ENCODE measurements at places on chromosomes 5 and 9.

DNA sequence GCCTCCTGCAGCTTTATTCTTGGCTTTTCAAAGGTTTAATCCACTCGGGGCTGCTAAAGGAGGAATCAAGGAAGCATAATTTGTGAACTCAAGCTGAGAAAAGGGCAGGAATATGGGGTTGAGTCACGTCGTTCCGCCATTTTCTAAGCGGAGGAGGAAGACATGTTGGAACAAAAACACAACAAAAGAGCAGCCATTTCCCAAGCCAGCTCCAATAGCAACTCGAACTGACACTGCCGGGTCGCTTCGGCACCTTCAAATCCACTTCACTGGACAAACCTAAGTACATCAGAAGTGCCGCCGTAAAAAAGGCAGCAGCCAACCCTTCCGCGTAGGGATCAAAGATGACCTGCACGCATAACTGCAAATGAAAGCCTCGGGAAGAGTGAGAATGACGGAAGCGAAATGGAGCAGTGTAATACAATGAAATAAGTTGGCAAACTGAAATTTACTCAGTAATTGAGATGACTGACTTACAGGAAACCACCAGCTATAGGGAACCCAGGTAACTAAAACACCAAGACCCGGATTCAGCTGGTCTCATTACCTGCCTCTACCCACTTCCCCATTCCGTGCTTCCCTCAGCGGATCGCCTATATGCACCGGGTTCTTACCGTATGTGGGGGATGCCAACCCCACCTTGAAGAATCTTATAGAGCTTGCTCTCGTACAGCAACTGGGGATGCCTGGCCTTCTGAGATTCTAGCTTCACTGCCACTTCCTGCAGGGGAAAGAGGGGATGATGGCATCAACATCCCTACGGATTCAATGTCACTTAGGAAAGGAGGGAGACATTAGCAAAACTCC, 1.6 kb downstream of the CSNK1A1 start:
- peak; percentile 45 for DNase-seq

DNA sequence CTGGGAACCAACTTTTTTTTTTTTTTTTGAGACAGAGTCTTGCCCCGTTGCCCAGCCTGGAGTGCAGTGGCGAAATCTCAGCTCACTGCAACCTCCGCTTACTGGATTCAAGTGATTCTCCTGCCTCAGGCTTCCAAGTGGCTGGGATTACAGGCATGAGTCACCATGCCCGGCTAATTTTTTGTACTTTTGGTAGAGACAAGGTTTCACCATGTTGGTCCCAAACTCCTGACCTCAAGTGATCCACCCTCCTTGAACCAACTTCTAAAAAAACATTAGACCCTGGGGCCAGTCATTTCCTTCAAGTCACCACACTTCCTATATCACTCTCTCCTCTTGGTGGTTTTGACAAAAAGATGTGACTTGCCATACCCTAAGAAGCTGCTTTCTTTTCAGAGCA, 10.9 kb upstream of the SHROOM1 start:
- DNase-seq, result no peak

GRCh38 chr5:4639946-4640345, 500.2 kb upstream of the ADAMTS16 start:
- no peak for DNase-seq

DNA sequence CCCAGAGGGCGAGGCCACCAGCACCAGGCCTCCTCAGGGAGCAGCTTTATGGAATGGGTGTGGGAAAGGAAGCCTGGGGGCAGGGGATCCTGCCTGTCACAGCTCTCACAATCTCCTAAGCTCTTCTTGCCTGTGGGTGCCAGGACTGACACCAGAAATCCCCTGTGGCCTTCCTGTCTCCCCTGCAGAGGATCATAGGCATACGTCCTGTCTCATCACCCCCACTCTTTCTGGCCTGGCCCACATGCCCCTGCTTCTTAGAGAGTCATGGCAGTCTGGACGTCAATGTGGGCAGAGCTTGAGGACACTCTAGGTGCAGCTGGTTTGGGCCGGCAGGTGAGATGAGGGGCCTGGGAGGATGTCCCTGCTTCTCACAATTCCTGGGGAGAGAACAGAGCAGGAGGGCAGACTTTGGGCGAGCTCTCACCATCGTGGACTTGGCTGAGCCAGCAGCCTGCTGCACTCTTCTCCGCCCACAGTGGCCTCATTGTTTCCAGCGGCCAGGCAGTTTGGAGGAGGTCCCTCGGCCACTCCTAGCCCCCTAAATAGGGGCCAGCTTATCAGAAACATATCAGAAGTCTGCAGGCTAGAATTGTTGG, 67.3 kb upstream of the ZFR start:
- no peak for DNase-seq

- DNase-seq, result no peak
Observed at GRCh38 chr5:45532826-45533624, 163.2 kb downstream of the HCN1 start.

- DNase-seq, result no peak
Observed at GRCh38 chr5:5340206-5340729, 82.2 kb upstream of the ICE1 start.

DNA sequence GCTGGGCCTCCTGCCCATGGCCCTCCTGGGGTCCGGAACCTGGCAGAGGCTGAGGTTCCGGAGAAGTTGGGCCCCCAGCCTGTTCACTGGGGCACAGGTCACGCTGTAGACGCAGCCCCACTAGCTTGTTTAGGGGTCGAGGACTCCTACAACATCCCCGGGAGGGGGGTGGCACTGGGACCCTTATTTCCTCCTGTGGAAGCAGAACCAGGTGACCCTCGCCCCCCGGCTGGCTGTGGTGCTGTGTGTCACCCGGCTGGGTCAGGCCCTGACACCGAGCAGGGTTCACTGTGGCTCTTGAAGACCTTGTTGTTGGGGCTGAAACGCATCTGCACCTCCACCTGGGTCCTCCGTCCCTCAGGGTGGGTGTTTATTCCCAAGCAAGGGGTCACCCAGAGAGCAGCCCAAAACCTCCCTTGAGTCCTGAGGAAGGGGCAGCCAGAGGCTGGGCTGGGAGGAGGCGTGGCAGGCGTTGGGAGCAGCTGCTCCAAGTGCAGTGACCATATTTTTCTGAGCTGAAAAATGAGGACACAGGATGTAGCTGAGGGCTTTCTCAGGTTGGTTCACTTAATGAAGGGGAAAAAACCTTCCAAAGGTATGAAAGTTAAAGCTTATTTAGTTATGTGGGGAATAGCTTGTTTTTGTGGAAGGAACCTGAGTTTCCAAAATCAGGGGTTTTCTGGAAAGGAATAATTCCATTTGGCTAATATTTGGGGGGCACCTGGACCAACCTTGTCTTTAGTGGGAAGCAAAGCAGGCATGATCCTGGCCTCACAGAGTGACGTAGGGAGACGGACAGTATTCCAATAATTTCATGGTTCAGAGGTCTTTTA, 164.7 kb upstream of the IER5L start:
- DNase-seq, result no peak

GRCh38 chr9:8428389-8428788, 628.8 kb upstream of the DMAC1 start:
- no peak for DNase-seq

- DNase-seq, result no peak
Observed at GRCh38 chr5:113526421-113526820, 12.9 kb downstream of the YTHDC2 start.

- no peak for DNase-seq
Observed at GRCh38 chr9:121566481-121567465, 67.1 kb upstream of the GGTA1 start.

GRCh38 chr5:128263357-128263756, 179.8 kb downstream of the SLC12A2 start:
- no peak for DNase-seq

DNA sequence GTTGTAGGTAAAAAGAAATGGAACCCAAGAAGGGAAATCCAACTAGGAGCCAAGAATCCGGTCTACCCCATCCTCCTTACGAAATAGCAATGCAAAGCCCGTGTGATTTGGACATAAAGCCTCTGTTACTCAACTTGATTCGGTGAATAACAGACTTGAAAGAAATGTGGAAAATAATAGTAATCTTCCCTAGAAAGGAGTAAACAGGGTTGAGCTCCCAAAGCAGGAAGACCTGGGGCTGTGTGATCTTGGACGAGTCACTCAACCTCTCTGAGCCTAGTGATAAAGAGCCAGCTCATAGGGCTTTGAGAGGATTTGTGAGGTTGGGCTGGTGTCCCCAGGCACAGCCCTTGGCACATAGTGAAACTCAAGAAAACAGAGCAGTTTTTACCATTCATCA, 42.7 kb upstream of the IL17B start:
- no peak for DNase-seq

DNA sequence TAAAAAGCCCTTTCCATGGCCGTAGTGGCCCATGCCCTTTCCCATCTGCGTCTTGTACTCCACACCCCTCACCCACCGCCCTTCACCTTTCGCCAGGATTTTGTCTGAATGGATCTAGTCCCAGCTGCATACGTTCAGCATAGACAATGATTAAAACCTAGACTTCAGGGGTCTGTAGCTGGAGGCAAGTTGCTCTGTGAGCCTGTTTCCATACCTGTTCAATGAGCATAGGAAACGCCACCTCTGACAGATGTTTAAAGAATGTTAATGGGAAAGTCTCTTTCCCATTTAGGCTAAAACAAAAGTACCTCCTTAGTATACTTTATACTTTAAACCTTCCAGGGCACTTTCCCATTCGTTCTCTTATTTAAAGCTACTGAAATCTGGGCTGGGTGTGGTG, 105.7 kb downstream of the SPRY4 start:
- no peak for DNase-seq

GRCh38 chr9:108722396-108722795, 133.4 kb downstream of the ACTL7B start:
- DNase-seq, result no peak

GRCh38 chr5:93717162-93717561, 24.2 kb downstream of the POU5F2 start:
- no peak for DNase-seq

DNA sequence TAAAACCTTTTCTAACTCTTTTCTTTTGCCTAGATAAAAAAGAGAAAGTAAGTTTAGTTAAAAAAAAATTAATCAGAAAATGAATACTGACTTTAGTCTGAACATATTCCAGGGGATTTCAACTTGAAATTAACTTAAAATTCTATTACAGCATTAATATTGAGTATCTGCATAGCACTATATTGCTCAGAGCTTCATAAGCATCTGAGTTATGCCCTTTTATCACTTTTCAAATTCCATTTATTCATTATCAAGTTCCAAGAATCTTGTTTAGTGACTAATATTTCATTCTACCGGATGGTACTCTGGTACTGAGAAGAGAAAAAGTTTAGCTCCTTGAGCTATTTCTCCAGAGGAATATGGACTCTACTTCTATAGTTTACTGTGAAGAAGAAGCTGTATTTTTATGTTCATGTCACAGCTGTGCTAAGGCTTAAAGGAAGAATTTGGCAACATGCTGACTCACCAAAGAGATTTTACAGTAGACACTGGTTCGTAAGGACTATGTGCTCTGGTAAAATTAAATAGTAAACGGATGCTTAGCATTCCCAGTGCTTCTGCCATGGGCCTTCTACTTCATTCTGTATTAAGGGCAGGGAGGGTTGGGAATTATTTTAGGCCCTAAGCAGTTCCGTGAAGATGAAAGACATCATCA, 285.2 kb upstream of the SEMA6A start:
- DNase-seq, result no peak

DNA sequence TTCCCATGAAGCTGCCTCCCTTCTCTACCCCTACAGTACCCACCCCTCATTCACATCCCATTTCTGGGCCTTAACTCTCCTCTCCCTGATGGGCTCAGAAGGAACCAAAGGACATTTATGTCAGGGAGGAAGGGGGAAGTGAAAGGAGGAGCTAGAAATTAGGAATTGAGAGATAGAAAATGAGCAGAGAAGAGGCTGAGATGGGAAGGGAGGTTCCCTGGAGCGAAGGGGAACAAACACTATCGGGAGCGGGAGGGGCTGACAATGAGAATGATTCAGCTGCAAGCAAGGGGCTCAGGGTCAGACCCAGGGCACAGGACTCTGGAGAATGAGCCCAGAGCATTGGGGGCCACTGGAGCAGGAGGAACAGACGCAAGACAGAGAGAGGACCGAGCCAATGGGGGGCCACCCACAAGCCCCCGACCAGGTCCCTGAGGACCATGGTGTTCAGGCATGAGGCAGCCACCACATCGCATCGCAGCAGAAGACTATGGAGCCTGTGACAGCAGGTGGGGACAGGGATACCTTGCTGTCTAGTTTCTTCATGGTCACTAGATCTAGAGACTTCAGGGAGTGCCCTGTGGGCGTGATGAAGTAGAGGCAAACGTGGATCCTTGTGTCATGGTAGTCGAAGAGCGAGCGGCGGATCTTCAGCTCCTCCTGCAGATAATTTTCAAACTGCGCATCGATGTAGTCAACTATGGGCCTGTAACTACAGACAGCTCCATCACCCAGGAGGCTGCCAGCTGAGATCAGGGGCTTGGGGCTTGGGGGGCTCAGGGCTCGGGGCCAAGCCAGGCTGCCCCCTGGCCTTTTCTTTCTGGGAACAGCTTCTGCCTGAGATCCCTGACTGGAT, 13.6 kb downstream of the SEPTIN8 start:
- DNase-seq, result no peak

GRCh38 chr9:20683351-20684034, 566 bp upstream of the FOCAD start:
- peak; percentile 51 for DNase-seq

GRCh38 chr9:112176524-112176923, 1.4 kb upstream of the SUSD1 start:
- peak; percentile 32 for DNase-seq

- DNase-seq, result peak; percentile 31
Observed at GRCh38 chr9:130997925-130998596, 10.9 kb upstream of the LAMC3 start.
